Right atrium auricular region (tissue), 2 donors: ENCODE measurements at places on chromosomes 7 and 10. TPM values are rescaled to one million over a fixed set of nuclear protein-coding genes. Genes with fewer than 3 reads are reported as not detected.

Gene SPDYE2B
- not detected for total RNA-seq

- no peak for DNase-seq
Measured at GRCh38 chr7:30871655-30872054, 40.0 kb upstream of the AQP1 start.

- no peak for DNase-seq
Measured at GRCh38 chr7:101367676-101368075, 5.0 kb downstream of the COL26A1 start.

DNA sequence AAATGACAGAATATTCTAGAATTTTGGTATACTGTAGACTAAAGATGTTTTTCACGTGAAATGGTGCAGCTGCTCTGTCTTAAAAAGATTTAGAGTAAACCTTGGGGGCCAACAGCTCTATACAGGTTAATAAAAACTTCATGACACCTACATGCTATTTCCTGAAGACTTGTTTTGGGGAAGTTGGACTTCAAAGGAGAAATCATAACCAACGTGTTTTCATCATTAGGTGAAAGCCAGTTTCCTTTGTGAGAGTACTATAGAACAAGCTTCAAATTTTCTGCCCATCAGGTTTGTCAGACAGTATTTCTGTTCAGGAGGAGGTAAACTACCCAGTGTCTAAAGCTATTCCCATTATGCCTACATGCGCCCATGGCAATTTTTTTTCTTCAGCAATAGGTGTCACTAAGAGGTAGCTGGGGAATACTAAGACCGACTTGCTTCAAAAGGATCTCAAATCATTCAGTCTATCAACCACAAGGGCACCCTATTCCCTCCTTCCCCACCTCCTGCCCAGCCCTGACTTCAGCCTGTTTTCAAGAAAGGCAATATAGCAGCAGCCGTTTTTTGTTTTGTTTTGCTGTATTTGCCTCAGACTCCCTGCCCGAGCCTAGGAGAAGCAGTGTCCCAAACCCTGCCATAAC lies 237.3 kb upstream of the SP8 start:
- no peak for DNase-seq

- no peak for DNase-seq
Measured at GRCh38 chr10:123069246-123069986, 60.6 kb downstream of the ACADSB start.
